CD4-positive, alpha-beta T cell treated with Interleukin-15 for 4 hours (primary cell): ENCODE measurements at places on chromosomes 3 and 15.

DNA sequence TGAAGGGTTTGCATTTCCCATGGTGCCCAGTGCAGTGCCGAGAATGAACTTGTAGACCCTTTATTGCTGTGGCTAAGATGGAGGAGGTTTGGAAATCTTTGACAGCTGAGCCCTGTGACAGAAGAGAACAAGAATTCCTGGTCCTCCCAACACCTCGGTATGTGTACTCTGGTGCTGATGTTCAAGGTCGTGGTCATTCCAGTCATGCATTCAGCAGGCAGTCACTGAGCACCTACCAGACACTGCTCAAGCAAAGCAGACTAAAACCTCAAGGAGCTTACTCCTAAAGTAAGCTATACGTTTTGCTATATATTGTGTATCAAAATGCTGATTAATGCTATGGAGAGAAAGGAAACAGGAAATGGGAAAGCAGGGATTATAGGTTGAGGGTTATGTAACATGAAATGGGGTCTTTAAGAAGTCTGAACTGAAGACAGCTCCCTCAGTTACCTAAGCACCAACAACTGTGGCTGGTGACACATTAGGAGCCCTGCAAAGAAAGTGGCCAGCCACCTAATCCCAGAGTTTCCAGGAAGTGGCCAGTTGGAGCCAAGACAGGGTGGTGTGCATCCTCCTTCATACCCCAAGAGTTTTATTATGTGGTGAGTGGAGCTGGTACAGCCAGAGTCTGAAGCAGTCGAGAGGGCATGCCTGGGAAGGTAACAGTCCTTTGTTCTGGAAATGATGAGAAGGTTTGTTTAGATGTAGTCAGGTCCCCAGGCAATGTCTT is 65.0 kb downstream of the CCNL1 start:
- no peak for DNase-seq

GRCh38 chr15:58110999-58111717 is 27.0 kb upstream of the AQP9 start:
- no peak for DNase-seq

GRCh38 chr15:92886815-92887214 is 13.3 kb upstream of the CHD2 start:
- no peak for DNase-seq

- no peak for DNase-seq
These were observed 265.0 kb upstream of the GADL1 start for GRCh38 chr3:31159331-31160039.

DNA sequence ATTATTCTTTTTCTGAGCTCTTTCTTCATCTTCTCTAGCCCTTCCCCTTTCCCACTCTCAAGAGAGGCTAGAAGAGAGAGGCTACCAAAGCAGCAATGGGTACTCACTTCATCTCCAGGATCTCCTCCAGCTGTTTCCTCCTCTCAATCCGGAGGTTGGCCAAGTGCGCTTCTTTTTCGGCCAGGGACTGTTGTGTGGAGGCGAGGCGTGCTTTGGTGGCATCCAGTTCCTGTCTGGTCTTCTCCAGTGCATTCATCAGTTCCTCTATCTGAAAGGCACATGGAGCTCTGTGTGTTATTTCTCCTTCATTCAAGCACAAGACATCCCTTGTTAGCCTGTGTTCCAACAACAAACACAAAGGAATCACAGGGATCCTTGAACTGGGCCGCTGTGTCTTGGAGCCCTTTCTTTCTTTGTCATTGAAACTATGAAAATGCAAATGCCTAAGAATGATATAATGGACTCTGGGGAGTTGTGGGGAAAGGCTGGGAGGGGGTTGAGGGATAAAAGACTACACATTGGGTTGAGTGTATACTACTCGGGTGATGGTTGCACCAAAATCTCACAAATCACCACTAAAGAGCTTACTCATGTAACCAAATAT is 401.3 kb upstream of the WNT5A start:
- DNase-seq = no peak

GRCh38 chr3:180912304-180913296 is at the start of gene FXR1:
TSS of gene FXR1 (plus strand) at chr3:180912670. CDS start at chr3:180912686, 16 bp downstream.
- peak; percentile 87 for DNase-seq

DNA sequence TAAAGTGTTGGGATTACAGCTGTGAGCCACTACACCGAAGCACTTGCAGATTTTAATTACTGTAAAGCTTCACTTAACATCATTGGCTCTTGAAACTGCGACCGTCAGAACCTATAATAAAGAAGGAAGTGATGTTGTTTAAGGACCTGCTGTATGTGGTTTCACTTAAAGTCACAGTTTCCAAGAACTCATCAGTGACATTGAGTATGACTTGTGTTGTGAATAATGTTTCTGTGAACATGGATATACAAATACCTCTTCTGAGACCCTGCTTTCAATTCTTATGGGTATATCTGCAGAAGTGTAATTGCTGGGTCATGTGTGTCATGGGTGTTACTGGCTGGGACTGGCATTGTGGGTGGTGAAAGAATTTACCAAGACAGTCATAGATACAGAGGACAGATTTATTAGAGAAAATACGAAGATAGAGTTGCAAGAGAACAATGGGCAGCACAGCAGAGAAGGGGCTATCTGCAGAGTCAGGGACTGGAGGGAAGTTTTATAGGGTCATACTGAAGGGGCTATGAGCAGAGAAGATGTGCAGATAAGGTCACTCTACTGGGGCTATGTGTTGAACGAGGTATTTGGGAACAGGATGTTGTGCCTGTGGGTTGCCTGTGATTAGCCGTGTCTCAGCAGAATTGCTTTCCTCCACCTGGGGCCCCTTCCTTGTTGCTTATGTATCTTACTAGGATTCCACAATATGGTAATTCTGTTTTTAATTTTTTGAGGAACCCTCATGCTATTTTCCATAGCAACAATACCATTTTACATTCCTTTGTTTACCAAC is 4.5 kb downstream of the NDUFB5 start:
- DNase-seq = peak; percentile 55

GRCh38 chr3:11929531-11929930 is 74.7 kb upstream of the SYN2 start:
- no peak for DNase-seq

GRCh38 chr3:158773166-158773565 is 28.7 kb upstream of the MFSD1 start:
- no peak for DNase-seq

DNA sequence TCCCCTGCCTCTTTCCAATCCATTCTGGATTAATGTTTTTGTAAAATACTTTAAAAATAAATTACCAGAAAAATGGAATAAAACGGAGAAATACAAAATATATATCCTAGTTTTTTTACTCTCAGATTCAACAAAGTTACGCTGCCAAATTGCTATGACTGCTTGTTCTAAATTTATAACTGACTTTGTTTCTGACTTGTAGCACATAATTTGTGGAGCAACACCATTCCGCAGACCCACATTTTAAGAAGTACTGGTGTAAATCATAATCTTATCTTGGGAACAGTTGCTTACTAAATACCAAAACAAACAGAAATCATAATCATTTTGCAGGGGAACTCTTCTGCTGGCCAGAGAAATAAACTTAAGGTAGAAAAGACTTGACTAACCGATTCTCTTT is 339.4 kb upstream of the CBLB start:
- DNase-seq = no peak

DNA sequence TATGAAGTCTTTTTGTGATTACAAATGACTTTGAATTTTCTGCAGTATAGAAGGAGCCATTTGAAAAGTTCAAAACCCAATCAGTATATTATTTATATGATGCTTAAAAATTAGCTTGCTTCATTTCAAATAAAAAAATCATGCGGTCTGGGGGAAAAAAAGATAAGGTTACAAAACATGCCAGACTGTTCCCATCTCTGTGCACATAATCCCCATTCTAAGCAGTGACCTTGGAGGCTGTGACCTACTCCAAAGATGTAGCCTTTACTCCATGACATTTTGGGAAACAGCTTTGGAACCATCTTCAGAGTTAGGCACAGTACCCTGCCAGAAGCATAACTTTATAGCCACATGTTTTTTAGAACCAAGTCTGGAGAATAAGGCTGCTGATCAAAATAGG is 447.7 kb upstream of the WNT5A start:
- no peak for DNase-seq

DNA sequence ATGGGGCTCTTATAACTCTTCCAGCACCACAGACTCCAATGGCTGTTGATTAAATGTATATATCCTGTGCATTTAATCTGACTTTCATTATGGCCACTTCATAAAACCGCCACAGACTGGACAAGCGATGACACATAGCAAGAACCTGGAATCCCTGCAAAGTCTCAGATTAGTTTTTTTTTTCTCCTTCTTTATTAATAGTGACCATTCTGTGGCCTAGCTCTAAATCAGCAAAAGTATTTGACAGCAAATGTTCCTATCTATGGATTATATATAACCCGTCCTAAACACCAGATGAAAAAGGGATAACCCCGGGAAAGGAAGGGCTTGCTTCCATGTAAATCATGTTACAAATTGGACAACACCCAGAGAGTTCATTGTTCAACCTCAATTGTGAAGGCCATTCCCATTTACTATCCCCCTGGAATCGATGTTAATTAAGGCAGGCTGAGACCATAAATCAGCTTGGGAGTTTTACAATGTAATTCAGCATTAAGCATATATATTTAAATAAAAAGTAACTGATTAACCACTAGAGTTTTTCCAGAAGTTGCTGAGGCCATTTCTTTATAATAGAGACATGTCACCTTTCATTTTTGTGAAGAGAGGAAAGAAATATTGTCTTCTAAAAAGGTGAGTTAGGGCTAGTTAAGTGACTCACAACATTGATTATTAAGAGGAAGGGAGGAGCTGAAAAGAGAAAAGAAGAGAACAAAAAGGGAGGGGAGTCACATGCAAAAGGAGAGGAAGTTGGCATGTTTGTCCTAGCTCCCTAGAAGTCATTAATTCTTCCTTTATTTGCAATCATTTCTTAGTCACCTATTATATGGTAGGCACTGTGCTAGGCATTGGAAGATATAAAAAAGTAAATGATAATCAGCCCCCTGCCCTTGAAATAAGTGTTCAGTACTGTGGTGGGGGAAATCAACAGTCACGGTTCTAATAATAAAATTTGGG is 26.2 kb downstream of the ALDH1A2 start:
- DNase-seq = no peak

DNA sequence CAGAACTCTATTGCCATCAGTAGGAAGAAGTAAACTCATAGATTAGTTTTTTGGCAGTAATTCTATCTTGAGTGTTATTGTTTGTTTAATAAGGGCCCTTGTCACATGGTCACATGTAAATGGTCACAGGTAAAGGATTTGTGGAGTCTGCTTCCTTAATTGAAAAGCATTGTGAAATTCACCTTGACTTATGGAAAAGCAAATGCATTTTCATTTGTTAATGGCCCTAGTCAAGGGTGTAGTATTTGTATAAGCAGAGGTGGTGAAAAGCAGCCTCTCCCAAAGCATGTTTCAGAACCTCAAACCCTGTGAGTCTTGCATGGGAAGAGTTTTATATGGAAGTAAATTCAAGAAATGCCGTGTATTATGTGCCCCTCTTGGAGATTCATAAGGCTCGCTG is 197.5 kb upstream of the NR2E3 start:
- DNase-seq = no peak

- DNase-seq = no peak
These were observed 4.3 kb downstream of the ARHGEF26 start for GRCh38 chr3:154125378-154126030.

DNA sequence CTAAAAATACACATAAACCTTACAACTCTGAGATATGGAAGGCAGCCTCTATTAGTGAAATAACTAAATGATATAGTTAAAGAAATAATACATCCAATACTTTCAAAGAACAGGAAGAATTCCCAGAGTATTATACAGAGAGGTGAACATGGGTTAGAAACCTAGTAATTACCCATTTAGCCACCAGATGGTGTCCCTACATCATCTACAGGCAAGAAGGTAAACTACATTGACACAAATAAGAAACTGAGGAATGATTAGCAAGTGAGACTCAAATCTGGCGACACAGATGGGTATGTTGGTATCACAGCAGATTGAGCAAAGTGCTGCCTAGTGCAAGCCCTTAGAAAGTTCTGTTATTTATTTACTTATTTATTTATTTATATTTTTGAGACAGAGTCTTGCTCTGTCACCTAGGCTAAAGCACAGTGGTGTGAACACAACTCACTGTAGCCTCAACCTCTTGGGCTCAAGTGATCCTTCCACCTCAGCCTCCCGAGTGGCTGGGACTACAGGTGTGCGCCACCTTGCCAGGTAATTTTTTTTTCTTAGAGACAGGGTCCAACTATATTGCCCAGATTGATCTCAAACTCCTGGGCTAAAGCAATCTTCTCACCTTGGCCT is 28.2 kb downstream of the NEK4 start:
- peak; percentile 32 for DNase-seq

GRCh38 chr3:131223373-131224289 is 157.9 kb upstream of the NUDT16 start:
- DNase-seq = no peak

GRCh38 chr15:50168783-50169411 is 13.1 kb upstream of the SLC27A2 start:
- no peak for DNase-seq

DNA sequence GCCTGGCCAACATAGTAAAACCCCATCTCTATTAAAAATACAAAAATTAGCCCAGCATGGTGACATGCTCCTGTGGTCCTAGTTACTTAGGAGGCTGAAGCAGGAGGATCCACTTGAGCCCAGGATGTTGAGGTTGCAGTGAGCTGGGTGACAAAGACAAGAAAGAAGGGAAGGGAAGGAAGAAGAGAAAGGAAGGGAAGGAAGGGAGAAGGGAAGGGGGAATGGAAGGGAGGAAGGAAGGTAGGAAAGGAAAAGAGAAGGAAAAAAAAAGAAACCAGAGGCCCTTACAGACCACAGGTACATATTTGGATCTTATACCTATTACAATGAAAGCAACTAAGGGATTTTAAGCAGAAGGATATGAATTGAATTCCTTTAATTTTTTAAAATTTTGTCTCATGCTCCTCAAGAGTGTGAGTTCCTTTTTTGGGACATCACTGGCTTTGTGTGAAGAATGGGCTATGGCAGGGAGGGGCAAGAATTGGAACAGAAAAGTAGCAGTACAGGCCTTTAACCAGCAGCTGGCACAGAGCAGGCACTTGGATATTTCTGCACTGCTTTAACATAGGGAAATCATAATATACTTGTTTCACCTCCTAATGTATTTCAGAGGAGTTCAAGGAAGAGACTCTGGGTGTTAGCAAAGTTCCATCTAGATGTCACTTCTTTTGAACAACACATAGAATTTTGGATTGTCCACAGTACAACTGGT is 7.9 kb downstream of the RAB27A start:
- no peak for DNase-seq

GRCh38 chr15:78244101-78244500 is 9.7 kb upstream of the ACSBG1 start:
- no peak for DNase-seq
